ENCODE measurements at places on chromosomes 11 and 22.

GRCh38 chr22:19748139-19748538 is 12.4 kb upstream of the TBX1 start:
- DNase-seq: no peak

DNA sequence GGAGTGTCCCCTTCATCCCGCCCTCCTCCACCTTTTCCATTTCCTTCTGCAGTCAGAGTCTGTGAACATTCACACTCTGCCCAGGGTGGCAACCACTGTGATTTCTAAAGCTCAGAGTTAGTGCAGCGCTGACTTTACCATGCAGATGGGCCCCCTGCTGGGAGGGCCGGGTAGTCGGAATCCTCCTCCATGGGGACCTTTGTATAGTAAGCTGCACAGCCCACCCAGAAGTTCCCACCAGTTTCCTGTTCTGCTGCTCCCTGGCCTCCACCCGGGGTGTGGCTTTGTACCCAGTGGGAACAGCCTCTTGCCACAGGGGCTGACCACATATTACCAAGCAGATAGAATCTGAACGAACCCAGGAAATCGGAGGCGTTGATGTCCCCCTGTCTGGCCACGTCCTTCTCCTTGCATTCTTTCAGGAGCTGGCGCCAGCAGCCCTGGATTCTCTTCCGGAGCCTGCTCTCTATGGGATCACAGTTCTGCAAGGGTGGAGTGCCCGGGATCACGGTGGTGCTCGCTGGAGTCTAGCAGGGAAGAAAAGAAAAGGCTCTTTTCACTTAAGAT is 125.3 kb downstream of the MPPED1 start:
- no peak for DNase-seq

- DNase-seq: no peak
Measured at GRCh38 chr11:73380331-73380730, 4.1 kb downstream of the RELT start.

GRCh38 chr11:63769042-63769713 is 603 bp upstream of the ZFTA start:
- DNase-seq: no peak

- no peak for DNase-seq
Measured at GRCh38 chr22:27895600-27895999, 23.5 kb downstream of the PITPNB start.

DNA sequence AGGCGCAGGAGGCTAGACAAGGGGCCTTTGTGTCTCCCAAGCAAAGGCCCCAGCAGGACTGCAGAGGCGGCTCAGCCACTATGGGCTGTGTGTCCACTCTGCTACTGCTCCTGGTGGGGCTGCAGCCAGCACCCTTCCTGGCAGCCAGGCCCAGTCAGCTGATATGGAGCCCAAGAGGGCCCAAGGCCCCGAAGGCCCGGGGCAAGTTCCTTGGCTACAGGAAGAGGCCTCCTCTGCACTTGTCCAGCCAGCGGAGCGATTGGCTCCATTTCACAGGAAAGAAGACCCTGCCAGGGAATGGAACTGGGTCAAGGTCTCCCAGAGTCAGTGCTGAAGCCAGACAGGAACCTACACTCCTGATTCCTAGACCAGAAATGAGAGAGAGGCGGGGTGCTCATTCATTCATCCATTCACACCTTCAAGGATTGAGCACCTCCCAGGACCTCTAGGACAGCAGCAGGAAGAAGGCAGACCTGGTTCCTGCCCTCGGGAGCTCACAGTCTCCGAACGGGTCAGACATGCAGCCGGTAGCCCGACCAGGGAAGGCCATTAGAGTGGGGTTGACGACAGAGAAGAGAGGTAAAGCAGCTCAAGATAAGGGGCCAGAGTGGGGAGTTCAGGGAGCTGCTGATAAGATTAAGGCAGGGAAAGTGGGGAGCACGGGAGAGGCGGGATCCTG is 811 bp upstream of the P2RY2 start:
- no peak for DNase-seq

DNA sequence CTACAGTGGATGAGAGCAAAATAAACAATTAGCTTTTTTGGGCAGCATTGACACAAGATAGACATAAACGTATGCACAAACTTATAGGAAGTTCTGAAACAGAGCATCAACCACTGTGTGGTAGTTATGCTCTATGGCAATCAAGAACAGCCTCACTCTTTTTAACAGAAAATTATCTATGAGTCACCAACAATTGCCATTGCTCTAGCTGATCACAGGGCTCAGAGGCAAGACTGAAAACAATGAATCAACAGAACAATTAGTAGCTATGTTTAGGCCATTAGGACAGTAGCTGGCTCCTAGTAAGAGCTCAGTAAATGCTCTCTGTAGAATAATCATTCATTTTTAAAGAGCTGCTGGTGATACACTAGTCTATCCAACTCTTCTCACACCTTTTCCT is 34.9 kb upstream of the PICALM start:
- DNase-seq: no peak

GRCh38 chr11:41267451-41267850 is 192.0 kb downstream of the LRRC4C start:
- no peak for DNase-seq

DNA sequence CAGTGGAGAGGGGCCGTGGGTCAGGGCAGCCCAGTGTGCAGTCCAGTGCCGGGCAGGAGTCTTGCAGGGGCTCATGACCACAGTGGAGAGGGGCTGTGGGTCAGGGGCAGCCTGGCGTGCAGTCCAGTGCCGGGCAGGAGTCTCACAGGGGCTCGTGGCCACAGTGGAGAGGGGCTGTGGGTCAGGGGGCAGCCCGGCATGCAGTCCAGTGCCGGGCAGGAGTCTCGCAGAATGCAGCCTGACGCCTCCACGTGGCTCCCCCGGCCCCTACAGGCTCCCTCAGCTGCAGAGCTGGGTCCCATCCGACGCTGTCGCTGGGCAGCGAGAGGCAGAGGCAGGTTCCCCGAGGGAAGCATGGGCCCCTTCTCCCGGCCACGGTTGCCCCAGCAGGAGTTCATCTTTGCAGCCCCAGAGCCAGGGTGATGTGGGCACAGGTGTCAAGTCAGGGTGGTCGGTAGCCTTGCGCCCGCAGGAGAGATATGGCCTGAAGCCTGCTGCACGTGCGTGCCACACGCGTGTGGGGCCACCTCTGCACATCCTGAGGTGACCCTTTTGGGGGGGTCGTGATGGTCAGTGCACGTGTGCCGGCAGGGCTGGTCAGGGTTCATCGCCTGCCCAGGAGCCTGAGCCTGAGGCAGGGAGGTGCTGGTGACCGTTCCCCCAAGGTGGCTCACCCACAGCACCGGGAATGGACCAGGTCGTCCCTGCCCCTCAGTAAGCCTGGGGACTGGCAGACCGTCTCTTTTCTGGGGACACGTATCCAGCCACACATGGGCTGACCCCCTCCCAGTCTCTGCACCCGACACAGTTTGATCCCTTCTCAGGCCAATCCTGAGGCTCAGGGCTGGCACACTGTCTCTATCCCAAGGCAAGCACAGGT is 2.9 kb downstream of the IFITM5 start:
- no peak for DNase-seq

DNA sequence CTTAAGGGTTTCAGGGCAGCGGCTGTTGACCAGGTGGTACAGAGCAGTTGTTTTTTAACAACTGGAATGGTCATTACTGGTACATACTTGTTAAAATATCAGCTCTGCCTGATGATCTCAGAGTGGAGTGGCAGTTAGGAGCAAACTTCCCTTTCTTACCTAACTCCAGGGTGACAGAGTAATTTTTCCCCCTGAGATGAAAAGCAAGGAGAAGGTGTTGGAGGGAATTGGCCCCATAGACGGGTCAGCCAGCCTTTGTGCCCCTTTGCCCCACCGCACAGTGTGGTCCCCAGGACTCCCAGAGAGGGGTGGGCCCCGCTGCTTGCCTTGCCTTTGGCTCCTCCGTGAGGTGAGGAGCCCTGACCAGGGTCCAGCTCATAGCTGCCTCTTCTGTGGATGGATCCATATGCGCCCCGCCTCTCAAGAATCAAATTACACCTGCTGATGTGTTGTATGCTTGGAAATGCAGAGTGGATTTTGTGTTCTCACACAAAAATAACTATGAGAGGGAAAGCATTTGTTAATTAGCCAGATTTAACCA is 27.0 kb upstream of the SORL1-AS1 start:
- no peak for DNase-seq

- DNase-seq: no peak
Measured at GRCh38 chr22:23478175-23478574, 101.9 kb downstream of the IGLL1 start.

GRCh38 chr11:126624506-126624905 is 269.0 kb downstream of the ST3GAL4 start:
- no peak for DNase-seq

GRCh38 chr11:109972181-109972715 is 120.9 kb upstream of the ZC3H12C start:
- DNase-seq: no peak

DNA sequence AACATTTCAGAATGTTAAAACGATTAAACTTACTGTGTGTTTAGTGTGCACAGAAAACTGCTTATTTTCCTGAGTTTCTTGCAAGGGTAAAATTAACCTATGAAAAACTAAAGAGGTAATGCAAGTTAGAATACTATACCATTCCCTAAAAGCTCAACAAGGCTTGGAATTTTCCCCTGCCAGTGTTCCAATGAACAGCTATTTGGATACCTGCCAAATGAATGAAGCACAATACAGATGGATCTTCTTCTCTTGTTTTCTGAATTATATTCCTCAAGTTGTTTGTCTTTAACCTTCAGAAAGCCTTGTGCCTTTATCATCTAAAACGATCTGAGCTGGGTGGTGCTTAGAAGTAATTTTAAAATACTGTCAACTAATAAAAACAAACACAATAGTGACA is 204.5 kb downstream of the LRRC4C start:
- no peak for DNase-seq

DNA sequence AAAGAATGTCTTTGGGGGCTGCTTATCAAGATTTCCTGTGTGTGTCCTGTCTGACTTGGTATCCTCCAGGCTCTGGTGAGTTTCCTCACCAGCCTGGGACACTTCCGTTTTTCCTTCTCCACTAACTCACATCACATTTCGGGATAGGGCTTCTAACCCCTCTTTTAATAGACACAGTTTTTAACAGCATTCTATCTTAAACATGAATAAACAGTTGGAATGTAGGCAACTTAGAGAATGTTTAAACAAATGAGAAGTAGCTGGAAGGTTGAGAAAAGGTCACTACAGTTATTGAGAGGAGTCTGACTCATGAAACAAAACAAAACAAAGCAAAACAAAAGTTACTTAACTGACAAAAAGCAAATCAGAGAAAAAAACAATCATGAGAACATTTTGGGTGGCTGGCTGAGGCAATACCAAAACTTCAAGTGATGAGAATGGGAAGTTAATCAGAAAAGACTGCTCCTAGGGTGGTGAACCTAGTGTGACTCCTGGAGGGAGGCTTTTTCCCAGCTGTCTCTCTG is 64.7 kb upstream of the CTSC start:
- no peak for DNase-seq

- DNase-seq: no peak
Measured at GRCh38 chr11:112297248-112297866, 36.7 kb upstream of the PLET1 start.

DNA sequence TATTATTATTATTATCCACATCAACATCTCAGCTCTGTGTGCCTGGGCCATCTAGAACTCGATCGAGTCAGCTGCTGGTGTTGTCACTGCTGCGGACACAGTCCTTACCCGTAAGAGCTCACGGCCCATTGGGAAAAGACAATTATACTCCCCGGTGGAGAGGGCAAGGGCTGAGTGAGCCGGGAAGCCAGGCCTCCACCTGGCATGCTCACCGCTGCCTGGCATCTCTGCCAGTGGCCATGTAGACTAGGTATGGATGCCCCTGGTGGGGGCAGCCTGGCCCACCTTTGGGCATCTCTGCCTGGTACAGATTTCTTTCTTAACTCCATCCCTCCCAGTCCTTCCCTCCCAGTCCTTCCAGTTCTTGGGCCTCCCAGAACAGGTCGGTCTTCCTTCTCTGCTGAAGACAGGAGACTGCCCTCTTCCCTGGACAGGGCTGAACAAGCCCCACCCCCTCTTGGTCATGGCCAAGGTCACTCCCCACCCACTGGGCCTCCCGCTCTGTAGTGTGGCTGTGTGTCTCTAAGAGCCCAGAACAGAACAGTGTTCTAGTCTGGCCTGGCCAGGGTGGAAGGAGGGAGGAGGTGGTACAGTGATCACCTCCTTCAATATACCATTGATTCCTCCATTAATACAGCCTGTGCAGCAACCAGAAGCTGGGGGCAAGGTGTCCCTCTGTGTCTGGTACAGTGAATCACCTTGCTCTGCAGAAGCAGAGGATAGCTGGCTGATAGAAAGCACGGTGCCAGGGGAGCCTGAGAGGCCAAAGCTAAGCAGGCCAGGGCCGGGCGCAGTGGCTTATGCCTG is 57.7 kb downstream of the FLRT1 start:
- DNase-seq: no peak

DNA sequence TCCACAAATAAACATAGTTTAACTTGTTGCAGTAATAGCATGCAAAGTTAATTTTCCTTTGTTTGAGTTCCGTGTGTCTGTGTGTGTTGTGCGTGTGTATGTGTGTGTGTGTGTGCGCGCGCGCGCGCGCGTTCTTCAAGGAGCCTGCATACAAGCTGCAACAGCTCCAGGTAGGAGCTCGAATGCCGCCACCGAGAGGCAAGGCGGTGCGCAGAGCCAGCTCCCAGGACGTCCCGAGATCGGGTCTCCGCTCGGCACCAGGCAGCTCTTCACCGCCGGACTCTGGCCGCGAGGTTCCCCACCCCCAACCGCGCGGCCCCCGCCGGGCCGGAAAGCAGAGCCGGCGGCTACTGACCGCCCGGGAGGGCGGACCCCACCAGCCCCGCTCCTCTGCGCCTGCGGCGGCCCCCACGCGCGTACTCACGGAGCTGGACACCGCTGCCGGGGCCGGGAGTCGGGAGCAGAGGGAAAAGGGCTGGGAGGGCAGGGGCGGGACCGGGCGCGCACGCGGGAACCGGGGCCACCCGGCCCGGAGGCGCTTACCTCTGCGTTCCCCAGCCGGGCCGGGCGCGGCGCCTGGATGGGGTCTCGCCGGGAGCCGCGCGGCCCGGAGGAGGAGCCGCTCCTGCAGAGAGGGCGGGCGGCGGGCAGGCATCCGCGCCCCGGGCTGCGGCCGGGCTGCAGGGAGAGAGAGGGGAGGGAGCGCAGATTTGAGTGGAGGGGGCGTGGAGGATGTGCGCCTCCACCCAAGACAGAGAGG is 40.4 kb upstream of the AKIP1 start:
- no peak for DNase-seq

DNA sequence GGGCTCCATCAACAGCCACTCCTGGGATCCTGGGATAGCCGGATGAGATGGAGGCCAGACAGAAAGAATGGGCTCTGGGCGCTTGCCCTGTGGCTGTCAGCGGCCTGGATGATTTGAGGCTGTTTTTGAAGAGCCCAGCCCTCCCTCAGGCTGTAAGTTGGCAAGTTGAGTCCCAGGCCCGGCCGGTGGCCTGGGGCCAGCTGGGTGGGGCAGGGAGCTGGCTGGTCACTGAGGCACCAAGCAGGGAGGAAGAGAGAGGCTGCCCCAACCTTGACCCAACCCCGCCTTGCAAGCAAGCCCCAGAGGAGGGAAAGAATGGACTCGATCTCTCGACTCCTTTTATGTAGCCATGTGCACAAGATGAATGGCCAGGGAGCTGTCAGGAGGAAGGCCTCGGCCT is 34.9 kb downstream of the RIBC2 start:
- DNase-seq: no peak

- DNase-seq: no peak
Measured at GRCh38 chr11:11409901-11410300, 56.9 kb upstream of the CSNK2A3 start.

GRCh38 chr11:96817482-96818399 is 427.9 kb downstream of the JRKL start:
- DNase-seq: no peak

Data from central memory CD8-positive, alpha-beta T cell (primary cell).